Stimulated activated CD8-positive, alpha-beta memory T cell treated with anti-CD3 and anti-CD28 coated beads, Interleukin-4, amount 100 ng/mL, for 1 hour (primary cell): ENCODE measurements at places on chromosomes 4 and X.

DNA sequence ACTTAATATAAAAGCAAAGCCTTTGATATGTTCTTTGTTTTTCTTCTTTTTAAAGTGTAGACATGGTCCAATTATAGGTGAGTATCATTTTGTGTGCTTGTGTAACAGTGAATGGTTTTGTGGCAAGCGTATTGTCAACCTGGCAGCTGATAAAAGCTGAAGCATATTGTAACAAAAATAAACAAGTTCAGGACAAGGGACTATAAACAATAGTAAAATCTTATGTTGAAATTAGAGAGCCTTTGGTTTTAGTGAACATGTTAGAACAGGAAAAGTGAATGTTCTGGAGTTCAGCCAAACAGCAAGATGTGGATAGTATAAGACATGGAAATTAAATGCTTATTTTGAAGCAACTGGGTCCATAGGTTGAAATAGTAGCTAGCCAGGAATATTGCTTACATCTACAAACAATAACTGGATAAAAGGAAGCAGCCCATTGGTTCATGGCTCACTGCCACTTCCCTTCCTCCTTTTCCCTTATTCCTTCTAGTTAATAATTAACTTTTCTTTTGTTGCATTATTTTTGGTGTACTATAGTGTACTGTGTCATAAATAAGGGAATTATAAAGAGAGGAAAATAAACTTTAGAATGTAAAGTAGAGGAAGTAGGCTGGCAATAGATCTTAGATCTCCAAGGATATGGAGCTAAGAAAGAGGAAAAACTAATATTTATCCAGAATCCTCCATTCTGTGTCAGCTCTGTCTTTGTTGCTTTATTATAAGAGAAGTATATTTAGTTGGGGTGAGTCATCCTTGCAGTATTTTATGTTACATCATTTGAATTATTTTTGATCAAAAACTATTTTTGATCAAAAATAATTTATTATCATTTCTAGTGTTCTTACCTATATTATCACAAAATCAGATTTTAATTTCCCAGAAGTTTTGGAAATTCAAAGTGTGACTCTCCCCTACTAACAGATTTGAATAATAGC, 65.6 kb downstream of the MRPL1 start:
- no peak for DNase-seq

DNA sequence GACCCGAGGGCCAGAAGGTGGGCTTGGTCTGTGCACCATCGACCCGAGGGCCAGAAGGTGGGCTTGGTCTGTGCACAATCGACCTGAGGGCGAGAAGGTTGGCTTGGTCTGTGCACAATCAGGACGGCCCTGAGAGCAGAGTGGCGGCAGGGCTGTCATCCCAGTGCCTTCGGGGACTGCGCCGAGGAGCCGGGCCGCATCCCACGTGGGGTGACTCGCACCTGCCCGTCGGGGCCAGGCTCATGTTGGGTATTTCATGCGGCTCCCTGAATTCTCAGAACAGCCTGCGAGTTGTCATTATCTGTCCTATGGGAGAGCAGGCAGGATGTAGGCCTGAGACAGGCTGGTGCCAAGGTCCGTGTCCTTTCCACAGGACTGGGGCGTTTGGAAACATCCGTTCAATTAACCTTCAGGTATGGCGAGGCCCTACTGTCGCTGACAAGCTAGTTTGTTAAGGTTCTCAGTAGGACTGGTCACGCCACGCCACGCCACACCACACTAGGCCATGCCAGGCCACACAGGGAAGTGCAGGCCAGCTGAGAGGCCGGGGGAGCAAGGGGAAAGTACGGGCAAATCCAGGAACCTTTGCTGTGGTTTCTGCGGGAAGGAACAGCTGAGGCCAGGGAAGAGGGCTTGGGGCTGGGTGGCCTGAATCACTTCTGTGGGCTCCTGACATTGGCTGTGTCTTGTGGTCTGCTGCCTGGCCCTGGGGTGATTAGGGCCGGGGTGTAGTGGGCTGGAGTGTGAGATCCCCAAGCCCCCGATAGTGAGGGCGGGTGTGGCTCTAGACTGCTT, 182.9 kb downstream of the AFAP1 start:
- no peak for DNase-seq

GRCh38 chrX:6778544-6779503, 243.9 kb upstream of the VCX3A start:
- no peak for DNase-seq

DNA sequence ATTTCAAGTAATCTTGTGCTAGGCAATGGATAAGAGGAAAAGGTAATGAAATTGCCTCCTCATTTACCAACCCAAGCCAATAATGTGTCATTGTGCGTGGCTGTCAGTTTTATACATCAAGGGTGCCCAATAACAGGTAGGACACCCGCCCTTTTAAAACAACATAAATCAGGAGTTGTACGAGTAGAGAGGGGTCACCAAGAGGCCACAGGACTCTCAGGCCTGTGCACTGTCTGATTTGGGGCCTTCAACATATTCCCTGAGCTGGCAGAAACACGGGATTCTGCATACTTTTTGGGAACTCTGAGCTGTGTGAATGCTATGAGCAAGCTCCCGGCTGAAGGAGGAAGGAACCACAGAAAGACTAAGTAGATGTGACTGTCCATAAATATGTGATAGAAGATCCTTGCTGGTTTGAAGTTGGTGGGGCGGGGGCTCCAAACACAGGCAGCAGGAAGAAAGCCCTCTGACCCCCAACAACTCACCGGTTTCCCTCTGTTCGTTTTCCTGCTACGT, 82.7 kb upstream of the MAML3 start:
- DNase-seq, result no peak

DNA sequence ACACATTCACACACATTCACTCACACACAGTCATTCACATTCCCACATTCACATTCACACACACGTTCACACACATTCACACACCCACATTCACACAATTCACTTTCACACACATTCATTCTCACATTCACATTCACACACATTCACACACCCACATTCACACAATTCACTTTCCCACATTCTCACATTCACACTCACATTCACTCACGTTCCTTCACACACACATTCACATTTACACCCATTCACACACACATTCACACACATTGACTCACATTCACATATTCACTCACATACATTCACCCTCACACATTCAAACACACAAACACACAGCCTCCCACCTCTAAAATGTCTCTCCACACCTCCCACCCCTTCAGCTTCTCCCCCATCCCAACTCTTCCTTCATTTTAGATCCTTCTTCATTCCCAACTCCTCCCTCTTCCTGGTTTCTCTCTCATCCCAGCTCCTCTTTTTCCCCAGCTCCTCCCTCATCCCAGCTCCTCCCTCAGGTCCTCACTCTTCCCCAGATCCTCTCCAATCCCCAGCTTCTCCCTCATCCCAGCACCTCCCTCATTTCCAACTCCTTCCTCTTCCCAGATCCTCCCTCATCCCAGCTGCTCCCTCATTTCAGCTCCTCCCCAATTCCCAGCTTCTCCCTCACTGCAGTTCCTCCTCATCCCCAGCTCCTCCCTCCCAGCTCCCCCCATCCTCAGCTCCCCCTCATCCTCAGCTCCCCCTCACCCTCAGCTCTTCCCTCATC, 111.0 kb downstream of the FAM53A start:
- no peak for DNase-seq

GRCh38 chr4:1626151-1626550, 58.0 kb downstream of the FAM53A start:
- DNase-seq, result no peak

GRCh38 chr4:11743976-11744375, 315.3 kb upstream of the HS3ST1 start:
- no peak for DNase-seq

DNA sequence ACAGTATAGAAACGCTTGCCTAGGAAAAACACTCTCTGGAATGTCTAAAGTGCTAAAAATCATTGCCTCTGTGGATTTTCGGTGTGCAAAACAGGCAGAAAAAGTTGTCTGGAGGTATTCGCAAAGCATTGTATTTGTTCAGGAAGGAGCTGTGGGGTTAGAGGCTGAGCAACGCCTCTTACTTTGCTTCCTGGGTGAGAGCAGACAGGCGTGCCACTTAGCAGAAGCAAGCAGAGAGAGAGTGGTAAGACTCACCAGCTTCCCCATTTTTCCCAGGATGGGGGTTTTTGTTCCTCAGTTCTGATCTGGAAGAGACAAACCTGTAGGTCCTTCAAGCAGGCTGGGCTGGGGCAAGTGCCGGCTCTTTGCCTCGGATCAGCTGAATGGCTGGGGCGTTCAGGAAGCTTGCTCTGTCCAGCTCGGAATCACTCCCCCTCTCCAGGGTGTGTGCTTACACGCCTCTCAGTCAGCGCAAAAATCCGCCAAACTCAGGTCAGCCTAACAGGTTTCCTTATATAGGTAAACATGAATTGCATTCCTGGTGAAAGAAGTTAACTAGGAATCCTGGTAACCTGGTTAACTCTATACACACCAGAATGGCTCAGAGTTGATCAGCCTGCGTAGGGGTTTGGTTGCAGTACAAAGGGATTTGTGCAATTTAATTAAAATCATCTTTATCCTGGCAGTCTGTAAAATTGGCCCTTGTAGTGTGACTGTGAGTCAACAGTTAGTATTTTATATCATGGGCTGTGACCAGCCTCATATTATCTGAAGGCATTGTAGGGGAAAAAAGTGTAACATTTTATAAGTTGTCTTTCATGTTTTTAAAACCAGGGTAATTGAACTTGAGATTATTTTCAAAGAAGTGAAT, 213.1 kb upstream of the MID1 start:
- DNase-seq, result no peak

DNA sequence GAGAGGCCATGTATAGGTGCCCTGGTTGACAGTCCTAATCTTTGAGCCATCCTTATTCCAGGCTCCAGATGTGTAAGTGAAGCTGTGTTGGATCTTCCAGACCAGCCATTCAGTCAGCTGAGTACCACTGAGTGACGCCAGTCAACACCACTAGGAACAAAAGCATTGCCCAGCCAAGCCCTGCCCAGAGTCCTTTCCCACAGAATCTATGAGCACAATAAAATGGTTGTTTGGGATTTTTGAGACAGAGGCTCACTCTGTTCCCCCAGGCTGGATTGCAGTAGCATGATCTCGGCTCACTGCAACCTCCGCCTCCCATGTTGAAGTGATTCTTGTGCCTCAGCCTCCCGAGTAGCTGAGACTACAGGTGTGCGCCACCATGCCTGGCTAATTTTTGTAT, 262.5 kb downstream of the BCOR start:
- DNase-seq, result no peak

GRCh38 chr4:154534296-154534695, 15.9 kb downstream of the PLRG1 start:
- DNase-seq, result no peak

DNA sequence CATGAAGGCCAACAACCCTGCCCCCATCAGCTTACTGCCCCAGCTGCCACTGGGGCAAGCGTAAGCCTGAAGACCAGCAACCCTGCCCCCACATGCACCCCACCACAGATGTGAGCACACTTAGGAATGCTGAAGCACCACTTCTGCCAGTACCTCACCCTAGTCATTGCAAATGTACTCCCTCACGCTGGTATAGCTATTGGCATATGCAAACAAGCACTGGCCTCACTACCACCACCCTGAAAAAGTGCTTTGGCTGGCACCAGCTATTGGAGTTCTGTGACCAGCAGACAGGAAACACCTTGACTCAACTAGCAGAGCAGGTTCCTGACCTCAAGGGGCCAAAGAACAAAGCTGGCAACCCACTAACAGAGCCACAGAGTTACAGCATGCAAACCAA, 534.4 kb upstream of the POU3F4 start:
- no peak for DNase-seq

DNA sequence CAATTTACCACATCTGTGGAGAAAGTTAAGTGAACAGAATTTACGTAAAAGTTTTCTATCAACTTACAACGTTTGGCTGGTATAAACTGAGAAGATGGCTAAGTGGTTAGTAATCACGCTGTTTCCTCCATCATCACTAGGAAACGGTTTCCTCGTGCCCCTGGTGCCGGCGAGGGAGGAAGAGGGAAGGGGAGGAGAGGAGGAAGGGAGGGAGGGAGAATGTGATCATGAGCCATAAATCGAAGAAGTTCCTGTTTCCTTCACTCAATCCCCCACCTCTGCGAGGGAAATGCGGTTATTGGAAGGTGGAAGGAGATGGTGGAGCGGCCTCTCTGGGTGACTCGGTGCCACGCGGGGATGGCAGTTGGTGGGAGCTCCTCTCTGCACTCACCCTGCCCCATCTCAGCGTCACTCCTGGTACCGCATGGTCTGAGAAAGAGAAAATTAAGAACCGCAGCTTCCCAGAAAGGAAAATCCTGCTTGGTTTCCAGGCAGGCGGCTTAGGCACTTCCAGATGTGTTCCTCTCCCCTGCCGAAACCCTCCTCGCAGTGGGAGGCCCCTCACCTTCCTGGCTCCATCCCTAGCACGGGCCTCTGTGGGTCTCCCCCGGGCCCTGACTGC, 216.8 kb downstream of the AFAP1 start:
- DNase-seq, result no peak

DNA sequence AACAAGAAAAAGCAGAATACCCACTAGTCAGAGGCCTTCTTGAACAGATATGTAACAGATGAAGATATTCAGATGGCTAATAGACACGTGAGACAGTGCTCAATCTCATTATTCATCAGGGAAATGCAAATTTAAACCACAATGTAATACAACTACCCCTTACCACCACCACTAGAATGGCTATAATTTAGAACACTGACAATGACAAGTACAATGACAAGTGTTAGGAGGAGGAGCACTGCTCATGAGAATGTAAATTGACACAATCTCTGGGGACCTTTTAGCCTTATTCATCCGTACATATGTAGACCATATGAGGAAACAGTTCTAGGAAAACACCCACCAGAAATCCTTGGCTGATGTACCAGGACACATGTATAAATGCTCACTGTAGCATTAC, 13.1 kb downstream of the ZNF81 start:
- DNase-seq, result no peak

GRCh38 chr4:921830-922331, 10.2 kb downstream of the GAK start:
- no peak for DNase-seq

DNA sequence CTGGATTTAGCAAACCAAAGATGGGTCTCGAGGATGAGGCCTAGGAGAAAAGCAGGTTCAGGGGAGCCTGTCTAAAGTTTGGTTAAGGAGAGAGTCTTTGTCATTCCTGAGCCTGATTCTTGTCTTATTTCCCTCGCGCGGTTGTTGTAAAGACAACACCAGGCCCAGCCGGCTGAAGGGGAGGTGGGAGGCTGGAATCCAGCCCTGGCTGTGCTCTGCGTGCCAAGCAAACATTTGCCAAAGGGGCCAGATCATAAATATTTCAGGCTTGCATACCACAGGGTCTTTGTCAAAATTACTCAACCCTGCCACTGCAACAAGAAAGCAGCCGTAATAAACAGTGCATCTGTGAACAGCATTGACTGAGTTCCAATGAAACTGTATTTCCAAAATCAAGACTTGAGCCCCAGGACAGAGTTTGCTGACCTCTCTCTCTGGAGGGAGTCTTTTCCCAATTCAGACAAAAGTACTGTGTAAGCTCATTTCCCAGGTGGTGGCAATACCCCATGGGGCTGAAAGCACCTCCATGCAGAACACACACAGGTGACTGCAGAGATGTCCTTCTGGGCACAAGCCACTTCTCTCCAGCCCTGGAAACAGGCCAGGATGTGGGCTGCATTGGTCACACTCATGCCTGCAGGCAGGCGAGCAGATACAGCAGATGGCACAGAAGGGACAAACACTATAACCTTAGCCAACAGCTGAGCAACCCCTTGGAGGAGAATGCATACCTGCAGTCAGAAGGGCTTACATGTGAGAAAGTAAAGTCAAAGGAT, 320.3 kb downstream of the STK32B start:
- no peak for DNase-seq
